ENCODE measurements at places on chromosomes 11 and 22.

DNA sequence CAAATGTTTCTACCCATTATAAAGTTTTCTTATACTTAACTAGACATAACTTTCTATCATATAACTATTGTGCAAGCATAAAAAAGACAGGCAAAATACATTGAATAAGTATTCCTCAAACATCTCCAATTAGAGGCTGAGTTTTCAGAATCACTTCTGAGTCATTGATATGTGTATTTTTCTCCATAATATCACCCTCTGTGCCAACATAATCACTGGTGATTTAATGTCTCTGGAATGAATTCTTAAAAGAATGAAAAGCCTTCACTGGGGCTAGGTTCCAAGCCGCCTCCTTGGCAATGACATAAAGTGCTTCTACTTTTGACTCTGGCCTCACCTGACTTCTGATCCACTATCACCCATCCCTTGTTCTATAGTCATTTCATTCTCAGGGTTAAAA lies 197.0 kb upstream of the E2F8 start:
- peak; percentile 74 for DNase-seq

- peak; percentile 43 for DNase-seq
These were observed 11.3 kb upstream of the ETS1 start for GRCh38 chr11:128598506-128599150.

DNA sequence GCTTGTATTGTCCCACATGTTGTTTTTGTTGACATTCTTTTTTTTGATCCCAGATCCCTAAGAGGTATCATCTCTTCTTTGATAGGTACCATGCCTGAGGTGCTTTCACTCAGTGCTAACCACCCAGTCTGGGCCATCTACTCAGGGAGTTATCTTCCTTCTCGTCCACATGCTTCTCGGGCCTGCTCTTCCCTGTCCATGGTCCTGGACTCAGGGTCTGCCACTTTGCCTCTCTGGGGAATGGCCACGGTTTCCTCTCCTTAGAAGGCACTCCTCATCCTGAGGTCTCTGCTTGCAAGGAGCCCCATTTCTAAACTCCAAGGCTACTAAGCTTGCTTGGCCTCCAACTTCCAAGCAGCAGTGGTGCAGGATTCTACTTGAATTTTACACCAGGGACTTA lies 227.0 kb upstream of the NCAM1 start:
- no peak for DNase-seq

GRCh38 chr11:133531458-133531857 lies 843 bp downstream of the OPCML start:
- DNase-seq: no peak

DNA sequence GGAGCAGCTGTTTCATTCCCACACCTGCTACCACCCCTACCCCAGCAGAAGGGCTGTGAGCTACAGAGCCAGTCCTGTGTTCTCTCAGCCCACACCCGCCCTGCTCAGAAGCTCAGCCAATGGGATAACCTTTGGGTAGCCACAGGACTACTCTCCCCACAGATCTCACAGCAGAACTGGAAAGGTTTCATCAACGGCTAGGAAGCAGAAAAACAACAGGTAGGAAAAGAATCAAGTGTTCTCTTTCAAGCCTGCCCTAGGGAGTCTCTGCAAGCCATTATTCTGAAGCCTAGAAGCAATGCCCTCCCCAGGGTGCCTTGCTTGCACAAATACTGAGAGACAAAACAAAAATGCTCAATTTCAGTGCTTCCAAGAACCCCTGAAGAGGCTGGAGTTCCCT lies 77.2 kb downstream of the TMPRSS5 start:
- no peak for DNase-seq

GRCh38 chr11:36059660-36060059 lies 115.8 kb downstream of the LDLRAD3 start:
- DNase-seq: no peak

All from fibroblast of gingiva (primary cell).